NCI-H1436 treated with DMSO at 0.1 percent for 48 hours (cell line): ENCODE measurements at places on chromosomes 7 and 10.

DNA sequence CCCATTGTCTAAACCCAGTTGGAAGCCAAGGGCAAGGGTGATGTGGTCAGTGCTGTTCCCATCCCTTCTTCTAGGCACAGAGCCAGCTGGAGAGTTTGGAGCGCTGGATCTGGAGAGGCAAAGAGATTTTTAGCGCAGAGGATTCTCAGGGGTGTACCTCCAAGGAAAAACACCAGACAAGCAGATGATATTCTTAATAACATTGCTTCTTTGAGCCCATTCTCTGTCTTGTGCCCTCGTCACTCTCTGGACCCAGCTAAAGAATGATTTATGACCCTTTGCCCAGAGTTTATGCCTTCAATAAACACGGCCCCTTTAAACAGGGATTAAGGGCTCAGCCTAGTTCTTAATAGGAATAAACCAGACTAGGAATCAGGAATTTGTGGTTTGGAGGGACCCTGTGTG, 4.7 kb upstream of the HIP1 start:
- no peak for DNase-seq

DNA sequence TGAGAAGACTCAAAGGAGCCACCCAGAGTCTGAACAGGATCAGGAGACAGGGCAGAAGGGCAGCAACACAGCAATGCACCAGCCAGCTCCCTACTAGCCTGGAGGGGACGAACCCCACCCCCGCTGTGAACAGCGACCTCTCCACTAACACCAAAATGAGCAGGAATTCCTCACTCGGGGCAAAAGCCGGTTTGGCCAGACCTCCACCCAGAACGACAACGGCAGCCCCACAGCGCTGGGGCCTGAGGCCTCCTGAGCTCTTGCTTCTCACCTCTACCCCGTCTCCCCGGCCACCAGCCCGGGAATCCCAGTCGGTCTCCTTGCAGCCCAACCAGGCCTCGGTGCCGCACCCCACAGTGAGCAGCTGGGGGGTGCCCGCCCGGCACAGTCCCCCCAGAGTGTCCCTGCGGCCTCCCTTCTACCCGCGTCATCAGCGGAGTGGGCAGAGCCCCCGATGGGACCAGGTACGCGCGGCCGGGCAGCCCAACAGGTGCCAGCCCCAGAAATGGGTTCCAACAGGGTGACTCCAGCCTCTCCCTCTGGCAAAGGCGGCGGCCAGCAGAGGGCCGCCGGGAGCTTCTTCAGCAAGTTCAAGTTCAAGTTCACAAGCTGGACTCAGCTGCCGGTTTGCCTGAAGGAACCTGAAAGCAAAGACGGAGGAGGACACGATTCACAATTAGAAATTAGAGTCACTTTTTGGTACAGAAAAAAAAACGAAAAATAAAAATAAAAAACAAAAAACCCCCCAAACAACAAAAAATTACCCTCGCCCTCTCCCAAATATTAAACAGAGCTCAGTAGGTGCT, 129.0 kb downstream of the MARCHF5 start:
- no peak for DNase-seq

GRCh38 chr10:119673271-119673670, 22.1 kb downstream of the BAG3 start:
- no peak for DNase-seq

DNA sequence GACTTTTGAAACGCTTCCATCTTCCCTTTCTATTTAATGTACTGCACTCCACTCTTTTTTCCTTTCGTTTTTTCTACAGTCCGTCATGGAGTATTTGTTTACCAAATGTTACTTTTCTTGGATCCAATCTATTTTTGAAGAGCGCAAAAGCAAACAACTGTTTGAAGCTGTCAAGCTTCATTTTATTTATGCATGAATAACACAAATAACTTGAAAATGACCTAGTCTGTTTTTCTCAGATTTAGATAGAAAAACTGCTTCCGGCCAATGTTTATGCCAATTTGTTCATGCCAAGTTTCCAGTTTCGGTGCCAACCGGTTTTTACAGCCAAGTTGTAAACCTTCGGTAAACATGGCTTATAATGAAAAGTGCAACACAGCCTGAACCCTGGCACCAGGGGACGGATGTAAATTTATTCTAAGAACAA, 150.9 kb upstream of the KLF6 start:
- no peak for DNase-seq

- DNase-seq: no peak
Observed at GRCh38 chr7:129859183-129859582, 93.6 kb downstream of the UBE2H start.

GRCh38 chr7:18268571-18268970, 227.0 kb upstream of the HDAC9 start:
- DNase-seq: no peak

- DNase-seq: no peak
Observed at GRCh38 chr7:80533287-80533686, 21.4 kb upstream of the GNAT3 start.

GRCh38 chr10:103592186-103593021, 98.9 kb downstream of the NEURL1 start:
- no peak for DNase-seq

DNA sequence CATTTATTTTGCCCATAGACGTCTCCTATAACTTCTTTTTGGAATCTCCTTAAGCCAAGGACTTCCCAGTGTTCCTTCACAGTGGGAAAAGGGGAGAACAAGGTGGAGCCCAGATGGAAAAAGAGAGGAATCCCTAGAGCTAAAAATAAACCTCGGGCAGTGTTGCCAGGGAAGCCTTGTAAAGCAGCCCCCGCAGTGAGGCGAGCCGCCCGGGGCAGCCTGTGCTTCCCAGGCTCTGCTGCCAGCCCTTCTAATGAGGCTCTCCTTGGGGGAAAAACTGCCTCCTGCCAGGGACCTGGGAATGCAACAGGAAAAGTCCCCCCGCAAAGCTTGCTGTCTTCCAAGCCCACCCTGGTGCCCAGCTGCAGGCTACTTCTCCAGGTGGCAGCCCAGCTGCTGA, 71.7 kb downstream of the SH3PXD2A start:
- DNase-seq: no peak

GRCh38 chr7:92783260-92784201, 52.8 kb downstream of the CDK6 start:
- DNase-seq: no peak

GRCh38 chr10:21508706-21509331, 16.7 kb downstream of the SKIDA1 start:
- DNase-seq: no peak

- DNase-seq: no peak
Observed at GRCh38 chr7:82506208-82506607, 62.6 kb upstream of the CACNA2D1 start.

- no peak for DNase-seq
Observed at GRCh38 chr10:130425169-130425568, 289.0 kb downstream of the GLRX3 start.
